ENCODE measurements at places on chromosomes 5 and 9.

DNA sequence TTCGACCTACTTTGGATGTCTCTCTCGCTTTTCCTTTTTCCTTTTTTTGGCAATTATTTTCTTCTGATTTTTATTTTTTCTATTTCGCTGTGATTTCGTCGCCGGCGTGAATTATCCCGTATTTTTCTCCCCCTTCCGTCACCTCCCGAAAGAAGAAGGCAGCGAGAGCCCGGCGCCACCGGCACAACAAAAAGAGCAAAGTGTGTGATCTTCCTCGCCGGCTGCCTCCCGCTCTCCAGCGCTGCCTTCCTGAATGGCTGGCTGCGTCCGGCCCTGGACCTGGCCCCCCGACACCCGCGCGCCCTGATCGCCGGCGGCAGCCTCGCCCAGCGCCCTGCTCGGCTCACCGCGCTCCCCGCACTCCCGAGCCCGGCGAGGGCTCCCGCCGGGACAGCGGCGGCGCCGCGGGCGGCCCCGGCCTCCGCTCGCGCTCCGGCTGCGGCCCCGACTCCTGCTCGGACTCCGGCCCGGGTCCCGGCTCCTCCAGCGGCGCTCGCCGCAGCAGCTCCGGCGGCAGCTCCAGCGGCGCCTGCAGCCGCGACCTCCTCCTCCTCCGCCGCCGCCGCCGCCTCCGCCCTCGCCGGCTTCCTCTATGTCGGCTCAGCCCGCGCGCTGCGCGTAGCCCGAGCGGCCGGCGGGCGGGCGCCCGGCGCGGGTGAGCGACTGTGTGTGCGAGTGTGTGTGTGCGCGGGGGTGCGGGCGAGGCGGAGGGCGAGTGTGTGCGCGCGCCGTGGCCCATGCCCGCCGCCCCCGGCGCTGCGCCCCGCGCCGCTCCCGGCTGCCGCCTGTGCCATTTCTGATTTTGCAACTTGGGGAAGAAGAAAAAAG, 960 bp downstream of the NR2F1 start:
- no peak for DNase-seq

- no peak for DNase-seq
Observed at GRCh38 chr5:78538240-78538850, 110.2 kb downstream of the LHFPL2 start.

- DNase-seq, result no peak
Observed at GRCh38 chr9:96241391-96241809, 60.6 kb downstream of the HSD17B3 start.

DNA sequence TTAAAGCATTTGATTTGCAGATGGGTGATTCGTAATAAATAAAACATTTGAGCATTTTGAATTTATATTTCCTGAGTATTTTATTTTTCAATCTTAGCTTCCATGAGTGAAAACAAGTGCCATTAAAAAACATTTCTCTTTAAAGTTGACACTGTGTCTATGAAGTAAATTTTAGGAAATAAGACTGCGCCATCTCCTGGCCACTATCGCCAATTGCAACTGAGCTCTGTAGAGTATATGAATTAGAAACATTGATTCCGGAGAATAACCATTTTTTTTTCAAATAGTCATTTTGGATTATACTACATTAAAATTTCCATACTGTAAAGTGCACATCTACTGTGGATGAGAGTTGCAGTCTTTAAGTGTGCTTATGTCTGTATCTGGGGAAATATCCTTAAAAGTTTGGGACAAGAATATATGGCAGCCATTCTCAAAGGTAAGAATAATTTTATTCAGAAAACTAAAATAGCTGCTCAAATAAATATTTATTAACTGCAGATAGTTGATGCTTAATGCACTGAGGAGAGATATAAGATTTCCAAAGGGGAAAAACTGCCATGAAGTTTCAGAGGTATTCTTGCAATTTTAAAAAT, 5.9 kb downstream of the DMRTA1 start:
- peak; percentile 49 for DNase-seq

DNA sequence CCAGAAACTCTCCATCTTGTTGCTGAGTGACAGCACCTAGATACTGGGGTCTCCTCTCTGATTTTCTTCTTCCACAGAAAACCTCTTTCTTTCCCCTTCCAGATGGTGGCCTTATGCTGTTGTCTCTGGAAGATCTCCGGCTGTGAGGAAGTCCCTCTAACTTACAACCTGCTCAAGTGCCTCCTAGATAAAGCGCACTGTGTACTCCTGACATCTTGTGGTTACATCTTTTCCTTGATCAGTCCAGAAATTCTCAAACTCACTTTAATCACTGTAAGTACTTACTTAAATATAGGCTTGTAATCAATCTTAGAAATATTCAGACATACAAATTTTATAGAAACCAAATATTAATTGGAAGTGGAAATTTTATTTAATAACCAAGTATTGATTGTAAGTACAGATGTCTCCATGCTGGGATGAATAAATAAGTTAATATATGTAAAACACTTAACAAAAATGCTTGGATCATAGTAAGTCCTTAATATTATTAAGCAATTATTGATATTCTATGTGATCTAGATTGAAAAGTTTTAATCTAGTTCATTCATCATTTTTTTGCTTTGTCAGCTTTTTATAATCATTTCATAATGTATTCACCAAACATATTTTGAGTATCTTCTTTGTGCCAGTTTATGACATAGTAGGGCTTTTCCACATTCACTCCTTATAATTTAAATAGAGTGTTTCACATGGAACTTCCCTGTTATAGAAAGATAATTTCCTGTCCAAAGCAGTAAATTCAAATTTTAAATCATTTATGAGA, 1381.4 kb upstream of the CDH6 start:
- DNase-seq, result peak; percentile 41

- DNase-seq, result no peak
Observed at GRCh38 chr5:19660679-19661078, 327.3 kb downstream of the CDH18 start.

- no peak for DNase-seq
Observed at GRCh38 chr5:93674138-93674537, 67.3 kb downstream of the POU5F2 start.

- no peak for DNase-seq
Observed at GRCh38 chr9:73133921-73134407, 17.7 kb upstream of the ANXA1 start.

DNA sequence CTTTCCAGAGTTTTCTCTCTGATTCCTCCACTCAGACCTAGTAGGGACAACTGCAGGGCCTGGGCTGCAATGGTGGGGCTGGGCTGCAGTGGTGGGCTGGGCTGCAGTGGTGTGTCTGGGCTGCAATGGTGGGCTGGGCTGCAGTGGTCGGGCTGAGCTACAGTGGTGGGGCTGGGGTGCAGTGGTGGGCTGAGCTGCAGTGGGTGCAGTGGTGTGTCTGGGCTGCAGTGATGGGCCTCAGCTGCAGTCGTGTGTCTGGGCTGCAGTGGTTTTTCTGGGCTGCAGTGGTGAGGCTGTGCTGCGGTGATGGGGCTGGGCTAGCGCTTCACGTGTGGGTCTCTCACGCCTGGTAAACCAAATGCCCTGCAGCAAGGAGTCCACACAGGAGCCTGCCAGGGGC, 27.4 kb downstream of the ABO start:
- no peak for DNase-seq

DNA sequence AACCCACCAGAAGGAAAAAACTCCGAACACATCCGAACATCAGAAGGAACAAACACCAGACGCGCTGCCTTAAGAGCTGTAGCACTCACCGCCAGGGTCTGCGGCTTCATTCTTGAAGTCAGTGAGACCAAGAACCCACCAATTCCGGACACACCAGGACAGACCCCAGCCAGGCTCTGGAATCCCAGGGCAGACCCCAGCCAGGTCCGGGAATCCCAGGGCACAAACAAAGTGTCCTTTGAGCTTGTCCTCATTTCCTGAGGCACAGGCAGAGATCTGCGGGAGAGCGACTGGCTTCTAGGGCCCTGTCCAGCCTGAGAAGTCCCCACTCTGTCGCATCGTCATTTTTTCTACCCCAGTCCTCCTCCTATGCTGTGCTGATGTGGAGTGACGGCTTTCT, 461.1 kb downstream of the ACTL7B start:
- no peak for DNase-seq

- DNase-seq, result peak; percentile 10
Observed at GRCh38 chr5:124065508-124065907, 553.5 kb downstream of the CSNK1G3 start.

GRCh38 chr5:59832577-59833301, 60.8 kb downstream of the PDE4D start:
- no peak for DNase-seq

GRCh38 chr9:109806506-109807115, 26.6 kb downstream of the PALM2AKAP2 start:
- DNase-seq, result no peak

DNA sequence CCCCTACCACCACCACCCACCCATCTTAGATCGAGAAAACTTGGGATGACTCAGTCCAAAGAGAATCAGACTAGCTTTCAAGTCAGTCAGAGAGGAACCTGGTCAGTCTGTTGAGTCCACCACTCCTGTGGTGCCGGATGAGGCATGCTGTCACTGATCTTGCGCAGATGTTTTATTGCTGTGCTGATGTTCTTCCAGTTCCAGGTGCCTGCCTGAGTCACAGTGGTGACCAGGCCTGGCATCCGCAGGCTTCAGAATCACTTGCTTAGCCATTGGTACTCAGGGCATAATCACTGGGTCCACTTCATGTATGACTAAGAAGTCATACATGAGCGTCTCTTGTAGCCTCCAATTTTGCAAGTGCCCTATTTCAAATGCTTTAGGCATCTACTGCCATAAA, 114.1 kb downstream of the MUSK start:
- no peak for DNase-seq

DNA sequence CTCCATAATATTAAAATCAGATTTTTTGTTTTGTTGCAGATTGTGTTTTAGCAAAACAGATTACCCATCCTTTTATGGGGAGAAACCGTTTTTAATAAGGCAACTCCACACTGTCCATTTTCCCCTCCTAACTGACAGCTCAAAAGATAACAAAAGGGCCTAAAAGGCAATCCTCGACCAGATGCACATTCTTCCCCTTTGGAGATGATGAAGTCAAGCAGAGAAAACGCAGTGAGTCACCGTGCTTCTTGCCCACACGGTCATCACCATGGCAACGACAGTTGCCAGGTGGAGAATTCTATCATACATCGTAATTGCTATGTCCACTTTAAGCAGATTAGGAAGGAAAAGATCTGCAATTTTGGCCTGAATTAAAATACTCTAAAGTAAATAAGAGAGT, 96.4 kb downstream of the DIRAS2 start:
- DNase-seq, result peak; percentile 20

GRCh38 chr9:104776797-104777196, 12.9 kb downstream of the NIPSNAP3B start:
- DNase-seq, result no peak

- no peak for DNase-seq
Observed at GRCh38 chr5:24804221-24804681, 159.5 kb upstream of the CDH10 start.

GRCh38 chr9:72156586-72156985, 7.3 kb downstream of the GDA start:
- DNase-seq, result no peak

DNA sequence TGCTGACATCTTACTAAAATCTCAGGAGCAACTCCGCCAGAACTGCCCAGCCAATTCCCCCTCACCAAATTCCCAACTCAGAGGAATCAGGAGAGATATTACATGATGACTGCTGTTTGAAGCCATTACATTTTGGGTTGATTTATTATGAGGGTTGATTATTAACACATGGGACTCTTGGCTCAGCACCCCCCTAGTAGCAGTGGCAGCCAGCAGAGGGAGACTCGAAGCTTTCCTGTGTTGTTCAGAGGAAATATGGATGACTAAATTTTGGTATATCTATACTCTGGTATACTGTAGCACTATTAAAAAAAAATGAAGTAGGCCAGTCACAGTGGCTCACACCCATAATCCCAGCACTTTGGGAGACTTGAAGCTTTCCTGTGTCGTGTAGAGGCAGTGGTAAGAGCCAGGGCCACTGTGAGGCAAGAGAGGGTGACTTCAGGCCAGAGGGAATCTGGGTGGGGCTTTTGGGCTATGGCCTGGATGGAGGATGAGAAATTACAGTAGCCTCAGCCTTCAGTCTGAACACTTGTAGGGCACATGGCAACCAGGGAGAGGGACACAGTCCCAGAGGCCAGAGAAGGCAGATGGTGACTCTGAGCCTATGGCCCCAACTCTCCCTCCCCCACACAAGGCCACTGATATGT, 111.4 kb downstream of the LHX2 start:
- DNase-seq, result no peak

All from T47D (cell line).